ENCODE measurements at places on chromosomes 2 and 18. TPM values are rescaled to one million over a fixed set of nuclear protein-coding genes. Genes with fewer than 3 reads are reported as not detected.
A peak's percentile ranks its signal among the peaks of the same experiment; 100 is the strongest.

The STK11IP gene
- 38.0 TPM for total RNA-seq

The FER1L5 gene
- total RNA-seq: not detected

The GAD1 gene
- total RNA-seq: 5.3 TPM

The CCDC138 gene
- 20.0 TPM for total RNA-seq

The ZSWIM2 gene
- not detected for total RNA-seq

The SNRPD1 gene
- 173 TPM for total RNA-seq

The ALPG gene
- total RNA-seq: not detected

The NEU4 gene
- 0.61 TPM for total RNA-seq

The C2orf74 gene
- 7.0 TPM for total RNA-seq

The GALNT13 gene
- not detected for total RNA-seq

DNA sequence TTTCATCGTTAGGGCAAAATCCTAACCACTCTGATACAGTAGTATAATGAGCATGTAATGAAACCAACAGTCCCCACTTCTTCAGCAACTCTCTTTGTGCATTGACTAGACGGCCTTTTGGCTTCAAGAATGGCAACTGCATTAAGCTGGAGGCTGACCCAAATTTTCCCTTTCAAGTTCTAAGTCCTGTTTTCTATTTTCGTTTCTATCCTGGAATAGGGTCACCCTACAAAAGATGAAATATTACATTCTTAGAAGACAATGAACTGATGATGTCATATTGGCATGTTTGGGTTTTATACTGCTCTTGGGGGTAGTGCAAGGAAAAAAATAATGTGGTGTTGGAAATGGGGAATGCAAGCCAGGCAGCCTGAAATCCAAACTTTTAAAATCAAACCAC lies 254.4 kb downstream of the ETAA1 start:
- H3K27ac ChIP-seq: no peak overlapping the region
- H3K36me3 ChIP-seq: no peaks in the 10 kb centered on the region
- no peak overlapping the region for H3K4me3 ChIP-seq
- peaks cover 3% of the 10 kb centered on the region for H3K27me3 ChIP-seq
- no peaks in the 10 kb centered on the region for H3K4me1 ChIP-seq
- DNase-seq: no peak

DNA sequence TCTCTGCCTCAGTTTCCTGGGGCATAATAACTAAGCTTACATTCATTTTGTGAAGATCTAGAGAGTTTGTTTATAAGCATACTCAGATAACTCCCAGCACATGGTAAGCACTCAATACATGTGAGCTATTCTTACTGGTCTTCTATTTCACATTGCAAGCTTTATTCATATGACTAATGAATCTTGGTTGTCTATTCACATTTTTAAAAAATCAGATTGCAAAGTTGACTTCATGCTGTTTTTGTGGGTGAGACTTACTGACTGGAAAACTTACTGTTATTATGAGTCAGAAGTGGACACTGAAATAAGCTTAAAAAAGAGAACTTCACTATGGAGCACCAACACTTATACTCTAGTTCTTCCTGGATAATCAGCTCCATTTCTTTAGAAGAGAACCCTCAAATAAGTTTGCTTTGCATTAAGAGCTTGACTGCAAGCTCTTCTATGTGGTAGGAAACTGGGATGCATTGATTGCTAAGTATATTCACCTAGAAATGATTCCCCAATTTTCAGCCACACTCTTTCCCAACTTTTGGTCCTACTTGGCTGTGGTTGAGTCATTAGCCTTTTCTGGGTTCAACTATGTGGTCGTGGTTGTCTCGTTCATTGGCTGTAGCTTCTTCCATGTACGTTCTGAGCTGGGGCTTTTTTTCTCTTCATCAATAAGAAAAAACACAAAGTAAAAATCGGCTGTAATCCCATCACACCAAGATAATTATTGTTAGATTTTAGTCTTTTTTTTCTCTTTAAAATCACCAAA lies 29.5 kb upstream of the RBMS1 start:
- no peaks in the 10 kb centered on the region for H3K4me1 ChIP-seq
- H3K36me3 ChIP-seq: no peaks in the 10 kb centered on the region
- DNase-seq: no peak
- H3K27me3 ChIP-seq: no peaks in the 10 kb centered on the region
- H3K27ac ChIP-seq: no peak overlapping the region

DNA sequence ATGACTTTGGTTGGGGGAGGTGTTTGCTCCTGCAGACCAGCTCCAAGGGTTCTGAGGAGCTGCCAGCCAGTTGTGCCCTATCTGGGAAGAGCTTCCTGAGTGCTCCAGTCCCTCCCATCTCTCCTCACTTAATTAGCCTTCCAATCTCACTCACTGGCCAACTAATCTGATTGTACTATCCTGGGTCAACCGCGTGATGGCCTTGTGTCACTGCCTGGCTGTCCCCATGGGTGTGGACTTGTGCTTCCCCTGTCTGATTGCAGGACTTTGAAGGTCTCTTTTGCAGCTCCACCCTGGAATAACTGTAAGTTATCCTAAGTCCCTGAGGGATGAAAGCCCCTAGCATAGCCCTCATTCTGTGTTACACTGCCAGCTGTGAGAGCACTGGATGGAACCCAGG lies 65.0 kb downstream of the SLC4A5 start:
- peaks cover 9% of the 10 kb centered on the region for H3K27me3 ChIP-seq
- H3K4me1 ChIP-seq: no peaks in the 10 kb centered on the region
- H3K4me3 ChIP-seq: no peak overlapping the region
- H3K36me3 ChIP-seq: peaks cover 1% of the 10 kb centered on the region
- no peak for DNase-seq

GRCh38 chr18:13610555-13611141 lies 115.7 kb downstream of the FAM210A start:
- H3K27ac ChIP-seq: peak overlapping the region; percentile 31
- DNase-seq: no peak
- peaks cover 9% of the 10 kb centered on the region for H3K36me3 ChIP-seq
- peaks cover 62% of the 10 kb centered on the region for H3K4me1 ChIP-seq
- peak overlapping the region; percentile 80 for H3K4me3 ChIP-seq

DNA sequence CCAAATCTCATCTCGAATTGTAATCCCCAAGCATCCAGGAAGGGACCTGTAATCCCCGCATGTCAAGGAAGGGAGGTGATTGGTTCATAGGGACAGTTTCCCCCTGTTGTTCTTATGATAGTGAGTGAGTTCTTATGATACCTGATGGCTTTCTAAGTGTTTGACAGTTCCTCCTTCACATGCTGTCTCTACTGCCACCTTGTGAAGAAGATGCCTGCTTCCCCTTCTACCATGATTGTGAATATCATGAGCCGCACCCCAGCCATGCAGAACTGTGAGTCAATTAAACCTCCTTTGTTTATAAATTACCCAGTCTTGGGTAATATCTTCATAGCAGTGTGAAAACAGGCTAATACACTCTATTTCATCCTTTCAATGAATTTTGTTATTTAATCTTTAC lies 446.7 kb downstream of the RNF144A start:
- DNase-seq: no peak
- no peak overlapping the region for H3K4me3 ChIP-seq
- no peak overlapping the region for H3K27ac ChIP-seq
- H3K27me3 ChIP-seq: peaks cover 4% of the 10 kb centered on the region
- no peaks in the 10 kb centered on the region for H3K4me1 ChIP-seq
- no peaks in the 10 kb centered on the region for H3K36me3 ChIP-seq

- no peak overlapping the region for H3K27ac ChIP-seq
- H3K27me3 ChIP-seq: peaks cover 4% of the 10 kb centered on the region
- H3K4me1 ChIP-seq: no peaks in the 10 kb centered on the region
- H3K4me3 ChIP-seq: no peak overlapping the region
- DNase-seq: no peak
- no peaks in the 10 kb centered on the region for H3K36me3 ChIP-seq
These were observed 49.3 kb downstream of the TNP1 start for GRCh38 chr2:216810399-216811160.

- no peaks in the 10 kb centered on the region for H3K36me3 ChIP-seq
- H3K4me3 ChIP-seq: no peak overlapping the region
- no peaks in the 10 kb centered on the region for H3K27me3 ChIP-seq
- DNase-seq: no peak
These were observed 80.7 kb downstream of the MARCO start for GRCh38 chr2:119022678-119023077.

DNA sequence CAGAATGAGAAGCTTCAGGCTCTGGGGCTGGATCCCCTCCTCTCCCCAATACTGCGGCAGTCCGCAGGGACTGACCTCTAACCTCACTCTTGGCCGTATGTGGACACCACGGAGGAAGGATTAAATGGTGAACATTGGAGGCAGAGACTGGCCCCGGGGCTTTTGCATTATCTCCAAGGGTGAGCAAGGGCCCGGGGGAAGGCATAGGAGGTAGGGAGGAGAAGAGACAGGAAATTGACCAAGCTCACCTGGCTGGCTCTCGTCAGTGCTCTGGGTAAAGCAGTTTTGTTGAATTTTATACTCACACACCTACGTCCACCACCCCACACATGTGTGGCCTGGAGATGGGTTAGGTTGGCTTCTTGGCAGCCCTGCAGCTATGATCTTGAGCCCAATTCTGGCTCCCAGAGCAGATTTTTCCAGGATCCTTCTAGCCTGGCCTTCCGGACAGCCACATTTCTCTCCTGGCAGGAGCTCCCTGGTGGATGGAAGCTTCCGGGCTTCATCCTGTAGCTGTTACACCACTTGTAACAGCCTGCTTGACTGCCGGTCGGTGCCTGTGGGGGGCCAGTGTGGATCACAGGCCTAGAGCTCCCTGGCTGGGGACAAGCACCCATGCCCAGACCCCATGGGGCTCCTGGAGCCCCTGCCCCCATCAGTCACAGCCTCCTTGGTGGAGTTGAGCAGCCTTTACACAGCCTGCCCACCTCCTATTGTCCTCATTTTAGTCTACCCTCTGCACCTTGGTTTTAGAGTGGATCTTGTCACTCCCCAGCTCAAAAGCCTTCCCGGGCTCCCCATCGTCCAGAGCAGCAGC lies 7.6 kb downstream of the ITM2C start:
- no peak for DNase-seq
- peaks cover 19% of the 10 kb centered on the region for H3K27me3 ChIP-seq
- H3K36me3 ChIP-seq: no peaks in the 10 kb centered on the region

GRCh38 chr18:47754311-47755101 lies 176.0 kb downstream of the SMAD2 start:
- peaks cover 6% of the 10 kb centered on the region for H3K4me1 ChIP-seq
- H3K4me3 ChIP-seq: no peak overlapping the region
- H3K27me3 ChIP-seq: peaks cover 7% of the 10 kb centered on the region
- H3K27ac ChIP-seq: no peak overlapping the region
- no peaks in the 10 kb centered on the region for H3K36me3 ChIP-seq

GRCh38 chr2:69067866-69068265 lies 54.9 kb downstream of the ANTXR1 start:
- H3K27me3 ChIP-seq: peaks cover 39% of the 10 kb centered on the region
- no peaks in the 10 kb centered on the region for H3K4me1 ChIP-seq
- no peaks in the 10 kb centered on the region for H3K36me3 ChIP-seq
- no peak for DNase-seq

- H3K36me3 ChIP-seq: no peaks in the 10 kb centered on the region
- peaks cover 5% of the 10 kb centered on the region for H3K27me3 ChIP-seq
- no peak overlapping the region for H3K27ac ChIP-seq
- no peaks in the 10 kb centered on the region for H3K4me1 ChIP-seq
- no peak overlapping the region for H3K4me3 ChIP-seq
- DNase-seq: no peak
These were observed 40.1 kb upstream of the SOS1 start for GRCh38 chr2:39160982-39161381.

DNA sequence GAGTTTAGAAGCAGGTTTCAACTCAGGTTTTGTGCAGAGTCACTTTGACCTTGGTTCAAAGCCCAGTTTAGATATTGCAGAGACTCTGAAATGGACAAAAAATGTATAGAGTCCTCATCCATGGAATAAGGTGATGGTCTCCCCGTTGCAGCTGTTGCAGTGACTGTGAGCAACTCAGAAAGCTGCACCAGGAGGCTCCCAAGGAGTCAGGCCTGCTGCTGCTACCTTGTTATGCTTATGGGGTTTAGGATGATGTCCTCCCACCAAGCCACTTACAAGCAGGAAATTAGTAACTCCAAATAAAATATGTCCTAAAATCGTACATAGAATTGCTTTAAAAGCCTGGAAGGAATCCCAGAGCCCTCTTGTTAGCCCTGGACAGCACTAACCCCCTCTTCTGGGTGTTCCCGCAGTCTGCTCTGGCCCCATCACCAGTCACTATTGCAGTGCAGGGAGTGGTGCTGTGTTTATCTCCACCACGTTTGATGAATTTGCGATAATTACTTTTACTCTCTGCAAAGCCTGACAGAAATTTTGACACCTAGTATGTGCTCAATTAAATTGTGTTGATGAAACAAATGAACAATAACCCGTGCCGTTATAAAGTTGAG lies 189.0 kb downstream of the CNTNAP5 start:
- H3K36me3 ChIP-seq: no peaks in the 10 kb centered on the region
- H3K4me3 ChIP-seq: no peak overlapping the region
- DNase-seq: no peak
- no peaks in the 10 kb centered on the region for H3K4me1 ChIP-seq
- H3K27ac ChIP-seq: no peak overlapping the region

DNA sequence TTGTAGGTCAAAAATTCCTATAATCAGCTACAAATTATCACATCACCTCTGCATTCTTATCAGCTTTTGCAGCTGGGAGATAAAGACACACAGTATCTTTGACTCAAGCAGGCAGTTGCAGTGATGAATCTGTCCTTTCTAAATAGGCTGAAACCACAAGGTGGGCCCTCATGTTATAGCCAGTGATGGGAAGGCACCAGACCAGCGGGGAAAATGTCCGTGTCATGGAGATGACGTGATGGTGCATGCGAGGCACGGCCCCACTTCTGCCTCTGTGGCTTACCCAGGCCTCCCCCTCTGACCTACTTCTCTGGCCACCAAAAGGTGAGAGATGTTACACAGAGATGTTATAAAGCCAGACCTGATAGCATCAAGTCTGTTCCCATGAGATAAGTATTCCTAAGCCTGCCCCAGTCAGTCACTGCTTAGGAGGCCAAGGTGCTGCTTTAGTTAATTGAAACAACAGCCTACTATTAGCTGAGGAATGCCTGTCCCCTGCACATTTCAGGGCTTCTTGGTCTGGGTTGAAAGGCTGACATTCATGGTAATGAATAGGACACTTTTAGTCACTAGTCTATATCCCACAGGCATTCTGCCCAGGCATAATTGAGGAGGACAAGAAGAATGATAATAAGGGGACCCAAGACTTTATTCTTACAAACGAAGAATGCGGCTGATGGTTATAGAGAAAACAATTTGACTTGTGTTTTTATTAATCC lies 327.9 kb downstream of the LPIN1 start:
- no peak overlapping the region for H3K4me3 ChIP-seq
- DNase-seq: no peak
- H3K36me3 ChIP-seq: no peaks in the 10 kb centered on the region
- H3K27me3 ChIP-seq: peaks cover 12% of the 10 kb centered on the region

GRCh38 chr18:56168049-56168781 lies 470.2 kb downstream of the TXNL1 start:
- no peak overlapping the region for H3K4me3 ChIP-seq
- H3K4me1 ChIP-seq: no peaks in the 10 kb centered on the region
- H3K27ac ChIP-seq: no peak overlapping the region
- no peaks in the 10 kb centered on the region for H3K27me3 ChIP-seq
- DNase-seq: no peak
- no peaks in the 10 kb centered on the region for H3K36me3 ChIP-seq

Data from activated T-helper 1 cell treated with anti-CD3 and anti-CD28 coated beads, Interleukin-12 subunit alpha, Interleukin-12 subunit beta, Interleukin-2, Interleukin-4 antibody, amounts not matched to agents 30 ng/mL and 10 ng/mL and 1 ng/mL, durations not matched to agents 14 hours and 24 hours and 36 hours (primary cell).